ENCODE measurements at places on chromosomes 5 and 9.

DNA sequence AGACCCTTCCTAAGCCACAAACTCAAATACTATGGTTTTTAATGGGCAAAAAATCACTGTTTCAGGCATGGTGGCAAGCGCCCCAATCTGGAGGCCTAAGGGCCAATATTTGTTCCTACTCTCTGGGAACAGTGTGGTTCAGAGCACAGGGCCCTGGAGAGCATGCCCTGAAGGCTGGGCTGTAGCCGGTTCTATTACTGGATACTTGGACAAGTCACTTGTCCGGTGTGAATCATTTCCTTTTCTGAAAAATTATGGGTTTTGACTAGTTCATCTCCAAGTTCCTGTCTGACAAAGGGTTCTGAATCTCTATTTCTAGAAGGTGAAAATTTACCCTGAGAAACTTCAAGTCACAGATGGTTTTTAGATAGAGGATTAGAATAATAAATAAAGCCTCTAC is 75.0 kb downstream of the OTULIN start:
- DNase-seq, result no peak

DNA sequence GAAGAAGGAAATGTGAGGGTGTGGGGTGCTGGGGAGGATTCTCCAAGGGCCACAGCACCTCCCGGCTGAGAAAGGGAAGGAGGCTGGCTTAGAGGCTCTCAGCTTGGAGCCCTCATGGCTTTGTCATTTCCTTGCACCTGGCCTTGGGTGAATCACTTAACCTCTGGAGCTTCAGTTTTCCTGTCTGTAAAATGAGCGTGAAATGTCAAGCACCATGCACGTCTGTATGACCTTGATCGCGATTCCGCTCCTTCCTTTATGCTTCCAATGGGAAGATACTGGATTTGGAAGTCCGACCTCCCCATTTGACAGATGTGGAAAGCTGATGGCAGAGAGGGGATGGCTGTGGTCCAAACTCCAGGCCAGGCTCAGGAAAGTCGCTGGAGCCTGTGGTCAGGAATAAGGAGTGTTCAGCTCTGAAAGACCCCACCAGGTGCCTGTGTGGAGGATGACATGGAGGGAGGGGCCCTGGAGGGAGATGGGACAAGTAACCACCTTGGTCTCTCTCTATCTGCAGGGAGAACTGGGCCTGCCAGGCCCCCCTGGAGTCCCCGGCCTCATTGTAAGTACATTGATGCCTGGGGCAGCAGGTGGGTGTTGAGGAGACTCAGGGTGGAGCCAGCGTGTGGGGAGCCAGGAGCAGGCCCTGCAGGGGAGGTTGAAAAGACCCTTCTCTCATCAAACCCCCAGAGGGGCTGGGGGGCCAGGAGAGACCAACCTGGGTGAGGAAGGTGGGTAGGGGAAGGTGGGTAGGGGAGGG is 66.5 kb downstream of the COL27A1 start:
- DNase-seq, result no peak

DNA sequence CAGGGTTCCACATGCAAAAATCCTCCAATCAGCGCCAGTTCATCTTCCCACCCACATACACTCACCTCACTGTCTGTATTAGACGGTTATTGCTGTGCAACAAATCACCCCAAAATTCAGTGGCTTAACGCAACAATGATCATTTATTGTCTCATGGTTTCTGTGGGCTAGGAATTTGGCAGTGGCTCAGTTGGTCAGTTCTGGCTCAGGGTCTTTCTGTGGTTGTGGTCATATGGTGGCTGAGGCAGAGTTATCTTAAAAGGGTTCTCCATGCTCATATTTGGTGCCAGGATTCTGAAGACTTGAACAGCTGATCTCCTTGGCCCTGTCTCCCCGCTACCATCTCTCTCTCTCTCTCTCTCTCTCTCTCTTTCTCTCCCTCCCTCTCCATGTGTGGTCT is 12.9 kb downstream of the ZNF618 start:
- DNase-seq, result no peak

- DNase-seq, result no peak
Observed at GRCh38 chr5:1736065-1736464, 63.6 kb downstream of the MRPL36 start.

GRCh38 chr9:111913159-111913558 is 16.5 kb downstream of the UGCG start:
- no peak for DNase-seq

GRCh38 chr5:173881811-173882575 is 6.2 kb upstream of the CPEB4 start:
- DNase-seq, result no peak

- DNase-seq, result no peak
Observed at GRCh38 chr5:21889581-21889980, 963.6 kb downstream of the CDH12 start.

GRCh38 chr5:157280927-157281326 is 15.0 kb downstream of the CYFIP2 start:
- no peak for DNase-seq

- no peak for DNase-seq
Observed at GRCh38 chr5:82111191-82111590, 139.4 kb downstream of the ATG10 start.

DNA sequence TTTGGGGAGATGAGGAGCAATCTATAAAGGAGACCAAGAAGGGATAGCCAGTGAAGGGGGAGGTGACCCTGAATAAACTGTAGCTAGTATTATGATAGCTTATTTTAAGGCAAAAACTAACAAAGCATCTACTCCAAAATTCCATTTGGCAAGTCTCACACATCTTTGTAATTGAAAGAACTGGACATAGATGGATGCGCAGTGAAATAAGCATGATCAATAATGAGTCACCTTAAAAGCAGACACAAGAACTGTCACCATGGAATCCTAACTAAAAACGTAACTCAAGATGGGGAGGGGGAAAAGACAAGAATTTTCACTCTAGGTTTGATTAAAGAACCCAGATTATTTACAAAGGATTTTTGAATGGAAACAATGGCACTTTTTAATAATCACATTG is 164.5 kb downstream of the MED27 start:
- no peak for DNase-seq

DNA sequence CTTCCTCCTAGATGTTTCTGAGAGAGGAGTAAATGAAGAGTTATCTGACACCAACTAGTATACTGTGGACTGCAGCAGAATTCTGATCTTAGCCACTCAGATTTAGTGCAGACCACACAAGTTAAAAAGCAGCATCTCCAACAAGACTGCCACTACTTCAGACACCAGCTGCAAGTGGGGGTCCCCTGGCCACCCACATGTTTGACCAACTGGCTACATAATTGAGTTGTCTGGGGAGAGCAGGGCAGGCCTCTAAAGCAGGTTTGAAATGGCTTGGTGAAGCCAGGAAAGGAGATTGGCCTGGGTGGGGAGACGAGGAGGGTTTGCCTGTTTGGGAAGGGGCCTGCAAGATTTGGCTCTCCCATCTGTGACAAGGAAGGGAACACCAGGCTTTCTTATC is 40.5 kb upstream of the FAM81B start:
- no peak for DNase-seq

DNA sequence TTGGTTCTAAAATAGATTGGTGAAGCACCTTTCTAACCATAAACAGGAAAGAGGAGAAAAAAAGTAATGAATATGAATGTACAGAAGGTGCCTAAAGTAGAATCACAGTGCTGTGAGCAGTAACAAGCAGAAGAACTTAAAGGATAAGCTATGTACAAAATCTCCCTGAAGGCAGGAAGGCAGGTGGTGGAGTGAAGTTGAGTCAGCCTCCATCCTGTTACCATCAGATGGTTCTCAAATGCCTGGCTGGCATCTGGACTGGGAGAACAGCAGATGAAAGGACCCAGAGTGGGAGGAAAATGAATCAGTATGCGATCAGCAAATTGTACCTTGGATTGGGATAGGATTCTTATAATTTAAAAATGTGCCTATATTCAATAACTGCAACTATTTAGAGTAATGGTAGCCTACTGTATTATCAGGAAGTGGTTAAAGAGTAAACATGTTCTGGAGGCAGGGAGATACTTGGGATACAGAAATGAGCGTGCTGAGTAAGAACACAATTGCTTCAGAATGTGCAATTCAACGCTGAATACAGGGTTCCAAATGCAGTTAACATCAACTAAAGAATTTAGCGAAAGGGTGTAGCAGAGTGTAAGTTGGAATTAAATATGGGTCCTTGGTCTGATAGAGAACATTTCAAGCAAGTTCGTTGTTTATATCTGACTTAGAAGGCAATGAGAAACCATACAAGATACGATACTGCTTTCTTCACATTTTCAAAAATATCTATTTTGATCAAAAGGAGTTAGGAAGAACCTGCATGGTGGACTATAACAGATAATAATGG is 21.1 kb upstream of the FER start:
- no peak for DNase-seq

DNA sequence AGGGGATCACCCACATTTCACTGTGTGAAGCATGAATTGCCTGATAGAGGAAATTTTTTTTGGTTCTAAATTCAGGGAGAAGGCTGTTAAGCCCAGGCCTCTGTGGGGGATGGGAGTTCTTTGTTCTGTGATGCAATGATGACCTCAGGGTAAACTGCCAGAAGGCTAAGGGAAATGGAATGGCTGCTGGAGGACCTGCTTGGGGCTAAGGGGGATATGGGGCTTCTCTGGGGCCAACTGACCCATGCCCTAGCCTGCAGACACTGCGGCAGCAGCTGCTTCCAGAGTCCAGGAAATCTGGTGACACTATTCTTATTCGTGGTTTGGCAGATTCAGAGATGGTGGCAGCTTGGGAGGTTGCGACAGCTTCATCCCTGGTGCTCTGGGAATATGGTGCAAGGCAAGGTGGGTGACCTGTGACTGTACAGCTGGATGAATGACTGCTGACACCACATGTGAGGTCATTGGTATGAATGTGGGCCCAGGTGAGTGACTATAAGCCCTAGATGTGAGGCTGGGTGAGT is 30.3 kb downstream of the VCP start:
- DNase-seq, result no peak

GRCh38 chr5:54296386-54296785 is 14.0 kb downstream of the ARL15 start:
- DNase-seq, result no peak

- DNase-seq, result no peak
Observed at GRCh38 chr5:141880961-141881801, 3.0 kb upstream of the PCDH1 start.

GRCh38 chr5:10699281-10699874 is 61.7 kb downstream of the DAP start:
- no peak for DNase-seq

DNA sequence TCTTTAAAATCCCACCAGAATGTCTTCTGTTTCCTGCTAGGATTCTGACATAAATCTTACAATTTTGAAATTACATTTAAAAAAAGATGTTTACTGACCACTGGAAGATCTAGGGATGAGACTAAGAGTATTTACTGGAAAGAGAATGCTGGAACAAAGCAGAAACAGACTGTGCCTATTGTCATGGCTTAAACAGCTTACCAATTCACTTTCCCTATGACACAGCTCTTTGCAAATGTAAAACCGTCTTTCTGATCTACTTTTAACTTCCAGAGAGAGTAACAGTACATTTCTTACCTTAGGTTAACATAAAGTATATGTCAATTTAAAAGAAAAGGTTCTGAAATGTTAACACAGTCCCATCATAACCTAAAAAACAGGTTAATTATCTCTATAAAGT is 10.7 kb downstream of the GIN1 start:
- DNase-seq, result no peak

DNA sequence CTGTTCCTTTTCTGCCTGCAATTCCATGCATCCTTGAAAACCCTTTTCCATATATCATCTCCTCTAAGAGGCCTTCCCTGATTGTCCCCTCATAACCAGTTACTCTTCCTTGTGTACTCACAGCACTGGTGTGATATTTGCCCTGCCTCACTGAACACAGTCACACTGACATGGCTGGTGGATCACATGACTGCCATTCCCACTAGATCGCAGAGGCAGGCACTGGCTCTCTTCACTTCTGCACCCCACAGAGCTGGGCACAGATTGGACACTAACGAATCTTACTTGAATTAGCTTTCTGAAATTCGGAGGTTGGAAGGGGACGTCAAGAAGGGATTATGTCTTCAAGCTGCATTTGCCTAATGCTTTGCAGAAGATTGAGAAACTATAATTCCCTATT is 208.0 kb downstream of the PAPPA start:
- DNase-seq, result no peak

GRCh38 chr9:134341306-134341705 is 15.1 kb downstream of the RXRA start:
- no peak for DNase-seq

GRCh38 chr5:474840-475661 is 32.1 kb downstream of the EXOC3 start:
- no peak for DNase-seq

DNA sequence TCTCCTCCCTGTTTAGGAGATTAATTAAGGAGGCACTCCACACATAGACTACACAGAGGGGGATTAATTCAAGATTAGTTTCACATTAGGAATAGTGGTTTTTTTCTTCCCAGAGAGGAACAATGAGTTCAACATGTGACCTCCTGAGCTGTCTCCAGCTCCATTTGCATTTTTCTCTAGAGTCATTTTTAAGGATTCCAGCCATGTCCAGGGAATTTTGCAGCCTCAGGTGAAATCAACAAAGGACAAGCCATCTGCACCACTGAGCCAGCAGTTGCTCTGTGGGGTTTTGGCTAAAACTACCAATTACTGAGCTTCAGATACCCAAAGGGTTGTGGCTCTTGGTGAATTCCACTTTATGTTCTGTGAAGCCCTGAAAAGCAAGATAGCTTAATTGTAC is 258.5 kb upstream of the PPP1R2B start:
- DNase-seq, result no peak

DNA sequence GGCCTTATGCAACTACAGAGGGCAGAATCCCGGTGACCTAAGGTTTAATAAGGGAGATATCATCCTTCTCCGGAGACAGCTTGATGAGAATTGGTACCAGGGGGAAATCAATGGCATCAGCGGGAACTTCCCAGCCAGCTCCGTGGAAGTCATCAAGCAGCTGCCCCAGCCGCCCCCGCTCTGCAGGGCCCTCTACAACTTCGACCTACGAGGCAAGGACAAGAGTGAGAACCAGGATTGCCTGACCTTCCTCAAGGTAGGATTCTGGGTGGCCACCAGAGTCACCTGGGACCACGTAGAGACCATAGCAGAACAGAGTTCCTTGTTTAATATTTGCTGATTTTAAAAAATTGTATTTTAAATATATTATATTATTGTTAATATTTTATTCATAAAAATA is 63.7 kb downstream of the SH3RF2 start:
- no peak for DNase-seq

DNA sequence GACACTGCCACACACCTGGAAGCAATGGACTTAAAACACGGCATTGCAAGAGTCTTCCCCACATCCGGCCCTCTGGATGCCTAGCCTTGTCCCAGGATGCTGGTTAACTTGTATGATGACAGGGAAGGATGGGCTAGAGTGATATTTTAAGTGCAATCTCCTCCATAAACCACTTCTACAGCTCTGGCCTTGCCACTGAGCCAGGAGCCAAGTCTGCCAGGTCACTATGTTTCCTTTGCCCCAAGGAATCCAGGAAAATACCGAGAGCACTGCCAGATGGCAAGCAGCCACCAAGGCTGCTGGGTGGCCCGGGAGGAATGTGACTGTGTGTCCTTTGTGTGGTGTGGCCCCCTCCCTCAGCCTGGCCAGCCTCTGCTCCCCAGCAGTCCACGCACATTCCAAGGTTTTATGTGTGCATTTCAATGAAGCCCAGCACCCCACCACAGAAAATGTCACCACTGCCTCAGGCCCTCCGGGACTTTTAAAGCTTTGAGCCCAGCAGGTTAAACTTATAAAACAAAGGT is 106.0 kb downstream of the FRMD3 start:
- DNase-seq, result no peak

All from stimulated activated CD4-positive, alpha-beta T cell treated with anti-CD3 and anti-CD28 coated beads, Interleukin-4, amount 100 ng/mL, for 4 hours (primary cell).